ENCODE measurements at places on chromosomes 12 and 14. TPM values are rescaled to one million over a fixed set of nuclear protein-coding genes. Genes with fewer than 3 reads are reported as not detected.
A peak's percentile ranks its signal among the peaks of the same experiment; 100 is the strongest.

- no peak for ATAC-seq
Observed at GRCh38 chr14:24335461-24336171, 745 bp upstream of the ADCY4 start.

GRCh38 chr14:105582639-105583038, 56.3 kb downstream of the TMEM121 start:
- no peak for ATAC-seq

DNA sequence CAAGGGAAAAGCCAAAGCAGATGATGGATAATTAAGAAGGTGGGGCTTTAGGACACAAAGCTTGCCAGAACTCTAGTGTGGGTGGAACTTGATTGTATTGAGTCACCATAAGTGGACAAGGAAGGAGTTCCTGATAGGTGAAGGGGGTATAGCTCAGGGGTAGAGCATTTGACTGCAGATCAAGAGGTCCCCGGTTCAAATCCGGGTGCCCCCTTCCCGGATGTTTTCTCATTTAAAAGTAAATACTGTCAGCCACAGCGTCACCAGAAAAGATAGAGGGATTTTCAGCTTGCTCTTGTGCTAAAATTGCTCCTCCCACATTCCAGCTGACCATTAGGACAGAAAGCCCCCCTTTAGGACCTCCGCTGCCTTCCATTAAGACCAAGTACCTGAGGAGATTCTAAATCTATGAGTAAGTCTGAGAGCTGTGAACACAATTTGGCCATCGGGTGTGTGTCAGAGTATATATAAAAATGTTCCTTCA, 36.6 kb downstream of the DCAF4 start:
- ATAC-seq, result no peak

GRCh38 chr14:100871234-100872186, 32.0 kb downstream of the RTL1 start:
- ATAC-seq, result peak; percentile 68

DNA sequence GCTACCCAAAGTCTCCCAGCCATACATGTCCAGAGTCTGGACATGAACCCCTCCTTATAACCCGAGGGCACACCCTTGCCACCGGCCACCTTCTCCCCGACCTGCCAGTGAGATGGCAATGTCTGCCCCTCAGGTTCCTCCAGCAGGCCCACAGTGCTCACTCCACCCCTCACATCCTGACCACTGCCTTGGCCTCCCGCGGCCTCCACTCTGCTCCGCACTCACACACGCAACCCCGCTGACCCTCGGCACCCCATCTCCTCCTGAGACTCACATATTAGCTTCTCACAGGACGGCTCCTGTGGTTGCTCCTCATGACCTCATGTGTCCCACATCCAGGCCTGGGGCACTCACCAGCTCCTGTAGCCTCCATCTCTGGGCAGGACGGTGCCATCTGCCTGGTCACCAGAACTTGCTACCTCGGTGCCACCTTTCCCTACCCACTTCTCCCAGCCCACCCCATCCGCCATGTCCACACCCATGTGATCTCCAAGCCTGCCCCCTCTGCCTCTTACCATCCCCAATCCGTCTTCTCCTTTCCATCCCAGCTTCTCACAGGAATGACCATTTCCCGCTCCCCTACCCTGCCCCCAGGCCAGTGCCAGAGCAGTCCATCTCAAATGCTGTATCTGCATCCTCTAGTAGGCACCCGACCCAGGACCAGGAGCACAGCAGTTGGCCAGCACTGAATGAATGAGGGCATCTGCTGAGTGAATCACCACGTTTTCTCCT, 198.6 kb upstream of the DIO3 start:
- ATAC-seq, result no peak

POTEM gene
- not detected for total RNA-seq

CCDC63 gene
- total RNA-seq, result not detected

DNA sequence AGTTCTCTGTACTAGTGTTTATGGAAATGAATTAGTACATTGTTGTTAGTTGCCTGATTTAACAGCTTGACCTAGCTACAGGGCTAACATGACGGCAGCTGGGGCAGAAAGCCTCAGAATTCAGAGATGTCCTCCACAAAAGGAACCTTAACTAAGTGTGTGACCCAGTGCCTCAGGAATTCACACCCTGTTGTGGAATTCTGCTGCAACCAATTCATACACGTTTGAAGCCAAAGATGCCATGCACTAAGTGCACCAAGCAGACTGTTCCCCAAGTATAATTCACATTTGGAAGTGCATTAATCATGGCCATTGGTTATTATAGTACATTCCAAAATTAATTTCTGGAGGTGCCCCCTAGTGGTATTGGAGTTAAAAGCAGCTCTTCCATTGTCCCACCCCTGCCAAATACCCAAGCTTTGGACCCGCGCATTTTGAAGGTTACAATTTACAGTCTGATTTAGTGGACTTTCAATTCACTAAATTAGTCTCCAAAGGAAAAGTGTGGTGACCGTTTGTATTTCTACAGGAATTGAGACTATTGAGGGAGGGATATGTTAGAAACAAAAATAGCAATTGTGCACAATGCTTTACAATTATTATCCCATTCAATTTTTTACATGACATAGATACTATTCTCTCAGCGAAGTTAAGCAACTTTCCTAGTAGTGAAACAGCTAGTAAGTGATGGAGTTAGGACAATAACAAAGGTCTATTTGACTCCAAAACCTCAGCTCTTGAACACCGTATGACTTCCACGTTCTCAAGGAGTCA, 85.9 kb downstream of the PAX9 start:
- ATAC-seq, result no peak

- ATAC-seq, result no peak
Observed at GRCh38 chr14:62739647-62740046, 305.6 kb downstream of the KCNH5 start.

DNA sequence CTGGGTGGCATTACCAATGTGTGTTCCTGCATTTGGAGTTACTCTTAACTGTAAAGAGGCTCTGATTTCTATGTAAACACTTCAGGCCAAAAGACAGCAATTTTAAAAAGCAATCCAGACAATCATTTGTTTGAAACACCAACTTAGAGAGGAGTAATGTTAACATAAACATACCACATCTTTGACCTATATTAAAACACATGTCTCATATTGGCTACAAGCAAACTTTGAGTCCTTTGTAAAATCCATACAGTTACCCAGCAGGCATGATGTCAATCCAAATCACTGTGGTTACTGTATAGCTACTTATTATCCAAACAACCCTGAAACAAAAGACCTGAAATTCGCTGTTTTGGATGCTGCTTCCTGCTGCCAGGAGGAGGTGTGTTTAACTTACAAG, 7.5 kb upstream of the G2E3 start:
- no peak for ATAC-seq

ERBB3 gene
- total RNA-seq, result 0.67 TPM

GRCh38 chr12:91388573-91388972, 206.0 kb upstream of the DCN start:
- ATAC-seq, result no peak

DNA sequence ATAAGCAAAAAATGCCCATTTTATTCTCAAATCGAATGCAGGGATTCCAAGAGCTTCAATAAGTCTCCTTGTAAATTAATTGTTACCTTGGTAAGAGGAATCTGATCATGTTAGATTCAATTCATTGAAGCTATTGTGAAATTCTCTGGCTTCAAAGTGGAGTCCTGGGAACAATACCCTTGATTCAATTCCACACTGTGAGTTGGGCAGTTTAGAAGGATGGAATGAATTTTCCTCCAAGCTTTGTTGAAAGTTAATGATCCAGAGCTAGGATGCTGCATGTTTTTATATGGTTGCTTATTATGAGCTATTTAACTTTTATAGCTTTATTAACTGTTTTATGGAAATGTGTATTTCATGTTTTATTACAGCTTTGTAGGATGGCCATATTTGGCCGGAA, 89.9 kb upstream of the IGF1 start:
- ATAC-seq, result no peak

DNA sequence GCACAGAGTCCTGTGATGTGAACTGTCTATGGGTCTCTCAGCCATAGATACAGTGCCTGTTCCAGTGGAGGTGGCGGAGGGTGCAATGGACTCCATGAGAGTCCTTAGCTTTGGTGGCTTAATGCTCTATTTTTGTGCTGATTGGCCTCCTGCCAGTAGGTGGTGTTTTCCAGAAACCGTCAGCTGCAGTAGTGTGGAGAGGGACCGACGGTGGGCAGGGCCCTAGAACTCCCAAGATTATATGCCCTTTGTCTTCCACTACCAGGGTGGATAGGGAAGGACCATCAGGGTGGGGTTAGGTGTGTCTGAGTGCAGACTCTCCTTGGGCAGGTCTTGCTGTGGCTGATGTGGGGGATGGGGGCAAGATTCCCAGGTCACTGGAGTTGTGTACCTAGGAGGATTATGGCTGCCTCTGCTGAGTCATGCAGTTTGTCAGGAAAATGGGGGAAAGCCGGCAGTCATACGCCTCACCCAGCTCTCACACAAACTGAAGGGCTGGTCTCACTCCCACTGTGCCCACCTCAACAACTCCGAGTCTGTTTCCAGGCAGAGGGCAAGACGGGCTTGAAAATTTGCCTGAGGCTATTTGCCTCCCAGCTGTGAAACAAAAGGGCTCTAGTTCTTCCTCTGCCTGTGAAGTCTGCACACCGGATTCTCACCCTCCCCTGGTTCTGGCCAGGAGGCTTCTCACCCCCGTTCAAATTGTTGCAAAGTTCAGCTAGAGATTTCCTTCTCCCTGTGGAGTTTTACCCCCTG, 24.9 kb upstream of the ZDHHC17 start:
- ATAC-seq, result no peak

DNA sequence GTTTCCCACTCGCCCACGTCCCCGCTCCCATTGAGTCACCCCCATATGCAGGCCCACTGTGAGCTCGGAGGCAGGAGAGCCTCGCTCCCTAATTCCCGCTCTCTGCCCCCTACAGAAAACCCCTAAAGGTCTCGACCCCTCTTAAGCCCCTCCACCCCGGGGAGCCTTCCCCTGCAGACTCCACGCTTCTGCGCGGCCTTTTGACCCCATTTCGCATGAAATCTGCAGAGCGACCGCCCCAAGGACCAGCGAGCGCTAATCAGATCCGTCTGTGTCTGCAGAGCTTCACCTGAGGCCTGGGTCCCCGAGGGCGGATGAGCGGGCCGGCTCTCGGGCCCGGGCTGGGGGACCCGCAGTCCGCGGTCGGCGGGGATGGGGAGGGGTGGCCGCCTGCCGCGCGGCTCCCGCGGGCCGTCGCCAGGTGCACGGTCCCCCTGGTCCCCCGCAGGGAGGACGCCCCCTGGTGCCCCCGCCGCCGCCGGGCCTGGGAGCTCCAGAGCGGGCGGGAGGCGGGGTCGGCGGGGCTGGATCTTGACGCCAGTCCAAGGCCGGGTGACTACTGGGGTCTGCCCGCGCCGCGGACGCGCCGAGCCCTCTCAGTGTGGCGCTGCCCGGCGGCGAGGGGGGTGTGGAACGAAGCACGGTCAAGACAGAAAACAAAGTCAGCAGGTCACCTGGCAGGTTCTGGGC, 10.1 kb downstream of the BMP4 start:
- ATAC-seq, result no peak

DNA sequence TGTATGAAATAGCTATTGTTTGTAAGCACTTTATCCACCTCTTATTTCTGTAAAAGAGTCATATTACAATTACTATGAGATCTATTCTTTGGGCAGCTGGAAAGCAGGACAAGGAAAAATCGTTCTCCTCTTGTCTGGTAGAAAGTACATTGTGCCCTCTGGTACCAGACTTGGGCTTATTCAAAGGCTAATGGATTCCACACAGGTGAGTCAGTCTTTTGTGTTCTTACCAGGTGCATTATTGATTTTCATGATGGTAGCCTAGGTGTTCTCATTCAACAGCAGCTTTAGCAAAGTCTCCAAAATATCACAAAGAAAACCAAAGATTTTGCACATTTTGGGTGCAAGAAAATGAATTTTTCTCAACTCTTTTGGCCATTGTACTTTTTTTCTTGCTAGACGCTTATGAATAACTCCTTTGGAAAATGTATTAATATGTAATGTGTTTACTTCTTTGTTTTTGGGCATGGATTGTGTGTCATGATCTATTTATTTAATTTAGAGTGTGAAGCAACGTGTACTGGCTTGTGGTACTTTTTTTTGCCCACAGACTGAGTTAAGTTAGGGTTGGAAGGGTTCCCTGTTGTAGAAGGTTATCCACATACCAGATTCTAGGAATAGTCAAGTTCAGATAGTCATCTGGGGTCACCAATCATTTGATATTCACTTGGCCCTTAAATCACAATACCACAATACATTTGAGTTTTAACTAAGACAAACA, 26.2 kb downstream of the MNAT1 start:
- ATAC-seq, result no peak

DNA sequence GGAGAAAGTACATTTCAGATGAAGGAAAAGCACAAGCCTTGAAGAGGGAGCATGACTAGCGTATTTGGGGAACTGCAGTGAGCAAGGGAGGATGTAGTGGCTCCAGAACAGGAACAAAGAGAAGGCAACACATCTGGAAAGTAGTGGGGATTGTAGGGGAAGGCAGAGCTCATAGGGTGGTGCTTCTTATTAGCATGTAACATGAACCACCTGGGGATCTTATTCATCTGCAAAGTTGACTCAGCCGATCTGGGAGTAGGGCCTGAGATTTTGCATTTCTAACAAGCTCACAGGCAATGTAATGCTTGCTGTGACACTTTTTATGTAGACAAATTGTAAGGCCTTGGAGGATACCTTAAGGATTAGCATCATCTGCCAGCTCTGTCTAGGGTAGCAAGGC, 447.3 kb downstream of the NELL2 start:
- ATAC-seq, result peak; percentile 100

All from motor neuron (in vitro differentiated cells).